ENCODE measurements at places on chromosomes 12 and 14. TPM values are rescaled to one million over a fixed set of nuclear protein-coding genes. Genes with fewer than 3 reads are reported as not detected.

- ATAC-seq: no peak
Measured at GRCh38 chr14:29390081-29390832, 537.4 kb downstream of the PRKD1 start.

DNA sequence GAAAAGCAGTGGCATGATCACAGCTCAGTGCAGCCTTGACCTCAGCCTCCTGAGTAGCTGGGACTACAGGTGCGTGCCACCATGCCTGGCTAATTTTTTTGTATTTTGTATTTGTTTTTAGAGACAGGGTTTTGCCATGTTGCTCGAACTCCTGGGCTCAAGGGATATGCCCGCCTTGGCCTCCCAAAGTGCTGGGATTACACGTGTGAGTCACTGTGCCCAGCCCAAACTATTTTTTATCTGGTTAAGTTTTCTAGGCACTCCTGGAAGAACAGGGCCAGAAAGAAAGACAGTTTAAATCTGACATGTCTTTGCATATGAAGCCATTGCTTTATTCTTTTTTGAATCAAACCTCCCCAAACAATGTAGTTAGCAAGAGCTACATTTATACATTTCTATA, 27.5 kb upstream of the PTGR2 start:
- no peak for ATAC-seq

DNA sequence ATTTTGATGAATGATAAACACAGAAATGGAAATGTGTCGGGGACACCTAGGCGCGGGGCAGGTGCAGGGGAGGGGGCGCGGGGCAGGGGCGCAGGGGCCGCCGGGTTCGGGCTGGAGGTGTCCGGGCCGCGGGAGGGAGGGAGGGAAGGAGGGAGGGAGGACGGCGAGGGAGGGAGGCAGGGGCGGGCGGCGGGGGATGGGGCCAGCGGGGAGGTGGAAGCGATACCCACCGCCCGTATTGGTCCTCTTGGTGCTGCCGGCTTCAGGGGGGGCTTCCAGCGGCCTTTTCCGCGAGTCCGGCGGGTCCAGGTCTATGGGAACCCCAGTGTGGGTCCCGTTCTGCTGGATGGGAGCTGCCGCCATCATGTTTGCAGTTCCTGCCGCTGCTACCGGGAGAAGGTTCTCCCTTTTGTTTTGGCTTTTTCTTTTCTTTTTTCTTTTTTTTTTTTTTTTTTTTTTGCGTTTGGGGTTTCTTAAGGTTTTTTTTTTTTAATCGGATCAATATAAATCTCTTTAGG, 703 bp downstream of the NOVA1 start:
- ATAC-seq: no peak

DNA sequence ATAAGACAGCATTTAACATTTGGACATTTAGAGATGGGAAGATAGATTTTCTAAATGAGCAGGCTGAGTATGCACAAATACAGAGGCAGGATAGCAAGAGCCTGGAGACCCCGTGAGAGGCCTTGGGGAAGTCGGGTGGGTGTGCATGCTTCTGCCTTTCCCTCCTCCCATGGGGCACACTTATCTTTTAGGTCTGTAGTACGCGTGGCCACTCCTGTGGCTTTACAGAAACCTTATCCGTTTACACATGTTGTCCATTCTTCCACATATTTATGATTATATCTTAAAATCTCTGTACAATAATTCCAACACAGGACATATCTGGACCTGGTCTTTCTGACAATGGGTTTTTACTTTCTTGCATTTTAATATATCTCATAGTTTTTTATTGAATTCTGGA, 33.6 kb downstream of the GYS2 start:
- no peak for ATAC-seq

DNA sequence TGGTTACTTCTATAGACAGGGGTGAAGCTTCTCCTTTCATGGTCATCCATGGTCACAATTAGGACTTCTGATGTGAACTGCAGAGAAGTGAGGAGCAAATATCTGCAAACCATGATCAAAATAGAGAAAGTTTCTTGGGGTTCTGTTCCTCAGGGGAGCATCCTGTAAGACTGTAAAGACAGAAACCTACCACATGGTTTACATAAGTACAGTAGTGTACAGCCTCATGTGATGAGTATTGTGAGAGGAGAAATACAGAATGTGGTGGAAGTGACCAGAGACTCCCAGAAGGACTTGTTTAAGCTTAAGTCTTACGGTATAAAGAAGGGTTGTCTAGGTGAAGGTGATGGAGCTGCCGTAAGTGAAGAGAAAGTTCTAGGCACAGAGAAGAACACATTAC, 484.7 kb downstream of the LRIG3 start:
- no peak for ATAC-seq

DNA sequence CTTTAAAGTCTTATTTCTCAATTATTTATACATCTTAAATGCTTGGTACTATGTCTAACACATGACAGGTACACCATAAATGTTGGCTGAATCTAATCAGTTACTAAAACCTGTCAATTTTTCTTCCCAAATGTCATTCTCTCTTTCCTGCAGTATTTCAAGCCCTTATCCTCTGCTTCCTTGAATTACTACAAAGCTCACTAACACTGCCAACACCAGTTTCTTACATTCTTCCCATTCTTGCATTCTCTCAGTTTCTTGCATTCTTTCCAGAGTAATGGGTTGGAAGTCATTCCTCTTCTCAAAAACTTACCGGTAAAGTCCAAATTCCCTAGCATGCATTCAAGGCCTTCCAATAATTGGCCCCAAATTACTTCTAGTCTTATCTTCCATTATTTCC, 9.6 kb upstream of the SMARCC2 start:
- ATAC-seq: no peak

DNA sequence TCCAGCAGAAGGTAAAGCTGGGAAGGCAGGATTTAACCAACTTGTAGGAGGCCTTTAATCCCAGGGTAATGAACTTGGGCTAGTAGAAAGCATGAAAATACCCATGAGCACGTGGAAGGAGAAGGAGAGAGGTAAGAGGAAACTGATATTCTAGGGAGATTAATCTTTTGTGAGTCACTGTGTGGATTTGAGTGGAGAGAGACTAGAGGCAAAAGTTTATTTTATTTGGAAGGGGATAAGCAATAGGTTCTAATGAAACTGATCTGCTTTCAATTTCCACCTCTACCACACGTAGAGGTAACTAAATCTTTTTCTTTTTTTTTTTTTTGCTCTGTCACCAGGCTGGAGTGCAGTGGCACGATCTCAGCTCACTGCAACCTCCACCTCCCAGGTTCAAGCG, 52.1 kb downstream of the PTPN21 start:
- ATAC-seq: no peak

The ZBTB1 gene
- total RNA-seq: 154 TPM

The DTX1 gene
- 17.4 TPM for total RNA-seq

The PTPRO gene
- total RNA-seq: 0.37 TPM
